Activated CD4-positive, alpha-beta T cell treated with anti-CD3 and anti-CD28 coated beads, Interleukin-2, amount 10 ng/mL, durations not matched to agents 24 days and 14 days (primary cell): ENCODE measurements at places on chromosomes 4 and X.

GRCh38 chr4:41307638-41308037 lies 50.9 kb downstream of the UCHL1 start:
- no peaks in the 10 kb centered on the region for H3K4me1 ChIP-seq
- H3K36me3 ChIP-seq, result no peaks in the 10 kb centered on the region
- DNase-seq, result no peak

DNA sequence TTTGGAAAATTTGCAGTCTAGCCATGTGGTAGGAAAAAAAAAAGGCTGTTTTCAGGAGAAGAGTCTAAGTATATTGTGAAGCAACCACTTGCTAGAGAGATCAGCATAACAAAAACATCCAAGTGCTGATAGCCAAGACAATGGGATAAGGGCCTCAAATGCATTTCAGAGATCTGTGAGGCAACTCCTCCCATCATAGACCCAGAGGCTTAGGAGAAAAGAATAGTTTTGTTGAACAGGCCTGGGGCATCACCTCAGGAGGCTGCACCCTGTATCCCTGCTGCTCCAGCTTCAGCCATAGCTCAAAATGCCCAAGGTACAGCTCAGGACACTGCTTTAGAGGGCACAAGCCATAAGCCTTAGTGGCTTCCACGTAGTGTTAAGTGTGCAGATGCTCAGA lies 13.6 kb upstream of the GPR174 start:
- H3K27ac ChIP-seq, result no peak overlapping the region
- no peaks in the 10 kb centered on the region for H3K27me3 ChIP-seq
- H3K4me1 ChIP-seq, result peaks cover 7% of the 10 kb centered on the region

GRCh38 chr4:164293203-164293602 lies 460.7 kb upstream of the SMIM31 start:
- DNase-seq, result no peak
- no peaks in the 10 kb centered on the region for H3K36me3 ChIP-seq
- no peaks in the 10 kb centered on the region for H3K27me3 ChIP-seq
- H3K4me1 ChIP-seq, result no peaks in the 10 kb centered on the region

GRCh38 chr4:123870216-123870876 lies 473.8 kb downstream of the SPRY1 start:
- H3K36me3 ChIP-seq, result no peaks in the 10 kb centered on the region
- H3K4me1 ChIP-seq, result no peaks in the 10 kb centered on the region
- no peak for DNase-seq
- H3K27ac ChIP-seq, result no peak overlapping the region
- no peak overlapping the region for H3K4me3 ChIP-seq
- no peaks in the 10 kb centered on the region for H3K27me3 ChIP-seq

DNA sequence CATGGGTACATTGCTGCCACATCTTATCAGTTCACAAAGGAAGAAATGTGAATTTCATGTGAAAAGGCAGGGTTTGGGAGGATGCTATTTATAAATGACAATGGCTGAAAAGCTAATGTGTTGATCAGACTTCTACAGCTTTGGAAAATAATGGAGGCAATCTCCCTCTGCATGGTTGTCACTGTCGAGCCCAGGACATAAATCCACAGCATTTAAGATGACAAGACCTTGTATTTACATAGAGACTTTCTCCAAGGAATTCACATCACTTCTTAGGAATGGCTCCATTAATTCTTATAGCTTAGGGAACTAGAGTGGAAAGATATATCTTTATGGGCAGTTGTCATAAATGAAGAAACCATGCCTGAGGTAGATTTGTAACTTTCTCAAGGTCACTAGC lies 66.7 kb downstream of the CBLL2 start:
- H3K4me1 ChIP-seq, result no peaks in the 10 kb centered on the region
- no peak overlapping the region for H3K4me3 ChIP-seq
- H3K27ac ChIP-seq, result no peak overlapping the region

GRCh38 chr4:122334828-122335227 lies 44.0 kb upstream of the ADAD1 start:
- peaks cover 40% of the 10 kb centered on the region for H3K36me3 ChIP-seq
- no peak for DNase-seq
- H3K4me3 ChIP-seq, result no peak overlapping the region
- no peaks in the 10 kb centered on the region for H3K27me3 ChIP-seq

- no peaks in the 10 kb centered on the region for H3K36me3 ChIP-seq
- H3K4me3 ChIP-seq, result no peak overlapping the region
- H3K27me3 ChIP-seq, result peaks cover 3% of the 10 kb centered on the region
- DNase-seq, result no peak
- peaks cover 4% of the 10 kb centered on the region for H3K4me1 ChIP-seq
- H3K27ac ChIP-seq, result no peak overlapping the region
These were observed 96.4 kb upstream of the STIM2 start for GRCh38 chr4:26764231-26764630.

DNA sequence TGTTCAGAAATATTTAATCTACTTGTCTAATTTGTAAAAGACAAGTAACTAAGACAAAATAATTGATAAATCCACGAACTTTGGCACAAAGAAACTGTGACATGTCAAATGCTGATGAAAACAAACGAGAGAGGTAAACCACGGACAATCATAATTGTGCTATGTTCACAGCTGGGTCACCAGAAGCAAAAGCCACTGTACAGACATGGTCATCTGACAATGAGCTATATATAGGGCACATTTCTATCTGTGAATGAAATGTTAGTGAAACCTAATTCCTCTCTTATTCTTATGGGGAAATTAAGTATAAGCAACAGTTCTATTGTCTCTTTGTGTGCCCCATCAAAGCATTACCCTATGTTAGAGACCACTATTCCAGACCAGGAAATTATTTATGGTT lies 444.0 kb upstream of the TRAM1L1 start:
- H3K27ac ChIP-seq, result no peak overlapping the region
- DNase-seq, result no peak
- no peaks in the 10 kb centered on the region for H3K4me1 ChIP-seq
- no peaks in the 10 kb centered on the region for H3K27me3 ChIP-seq
- no peaks in the 10 kb centered on the region for H3K36me3 ChIP-seq

DNA sequence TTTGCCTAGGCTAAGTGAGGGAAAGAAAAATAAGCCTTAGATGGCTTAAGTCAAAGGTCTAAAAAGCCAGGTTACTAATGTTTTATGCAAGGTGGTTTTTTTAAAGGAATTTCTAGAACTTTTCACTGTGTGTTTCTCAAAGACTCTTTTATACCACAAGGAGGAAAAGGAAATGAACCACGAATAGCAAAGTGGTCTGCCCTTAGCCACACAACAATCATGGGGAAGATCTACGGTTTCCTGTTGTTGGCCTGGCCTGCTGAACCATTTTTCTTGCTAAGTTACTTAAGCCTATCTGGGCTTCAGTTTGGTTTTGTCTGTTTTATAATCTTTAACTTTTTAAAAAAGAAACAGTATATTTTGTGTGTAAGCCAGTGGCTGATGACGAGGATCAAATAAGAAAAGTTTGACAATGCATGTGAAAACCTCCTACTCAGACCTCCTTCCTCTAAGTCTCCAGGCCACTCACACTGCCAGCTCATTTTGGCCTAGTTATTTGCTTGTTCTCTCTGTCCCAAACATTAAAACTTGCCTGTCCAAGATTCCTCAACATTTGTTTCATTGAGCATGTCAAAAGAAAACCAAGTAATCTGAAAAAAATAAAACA lies 56.7 kb upstream of the COL25A1 start:
- peak overlapping the region; percentile 64 for H3K27ac ChIP-seq
- H3K36me3 ChIP-seq, result no peaks in the 10 kb centered on the region
- peak; percentile 86 for DNase-seq
- H3K27me3 ChIP-seq, result peaks cover 37% of the 10 kb centered on the region

DNA sequence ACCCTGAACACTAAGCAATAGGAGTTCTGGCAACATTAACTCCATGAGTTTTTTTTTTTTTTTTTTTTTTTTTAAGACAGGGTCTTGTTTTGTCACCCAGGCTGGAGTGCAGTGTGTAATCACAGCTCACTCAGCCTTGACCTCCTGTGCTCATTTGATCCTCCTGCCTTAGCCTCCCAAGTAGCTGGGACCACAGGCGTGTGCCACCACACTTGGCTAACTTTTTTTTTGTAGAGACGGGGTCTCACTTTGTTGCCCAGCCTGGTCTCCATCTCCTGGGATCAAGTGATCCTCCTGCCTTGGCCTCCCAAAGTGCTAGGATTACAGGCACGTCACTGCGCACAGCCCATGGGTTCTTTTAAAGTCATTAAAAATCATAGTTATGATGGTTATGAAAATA lies 5.1 kb downstream of the RHOH start:
- H3K27me3 ChIP-seq, result no peaks in the 10 kb centered on the region
- DNase-seq, result no peak
- peaks cover 68% of the 10 kb centered on the region for H3K36me3 ChIP-seq
- H3K4me1 ChIP-seq, result peaks cover 46% of the 10 kb centered on the region
- H3K4me3 ChIP-seq, result peak overlapping the region; percentile 93

GRCh38 chrX:55919367-55920221 lies 202.0 kb downstream of the RRAGB start:
- no peaks in the 10 kb centered on the region for H3K4me1 ChIP-seq
- H3K27me3 ChIP-seq, result no peaks in the 10 kb centered on the region
- no peak for DNase-seq

DNA sequence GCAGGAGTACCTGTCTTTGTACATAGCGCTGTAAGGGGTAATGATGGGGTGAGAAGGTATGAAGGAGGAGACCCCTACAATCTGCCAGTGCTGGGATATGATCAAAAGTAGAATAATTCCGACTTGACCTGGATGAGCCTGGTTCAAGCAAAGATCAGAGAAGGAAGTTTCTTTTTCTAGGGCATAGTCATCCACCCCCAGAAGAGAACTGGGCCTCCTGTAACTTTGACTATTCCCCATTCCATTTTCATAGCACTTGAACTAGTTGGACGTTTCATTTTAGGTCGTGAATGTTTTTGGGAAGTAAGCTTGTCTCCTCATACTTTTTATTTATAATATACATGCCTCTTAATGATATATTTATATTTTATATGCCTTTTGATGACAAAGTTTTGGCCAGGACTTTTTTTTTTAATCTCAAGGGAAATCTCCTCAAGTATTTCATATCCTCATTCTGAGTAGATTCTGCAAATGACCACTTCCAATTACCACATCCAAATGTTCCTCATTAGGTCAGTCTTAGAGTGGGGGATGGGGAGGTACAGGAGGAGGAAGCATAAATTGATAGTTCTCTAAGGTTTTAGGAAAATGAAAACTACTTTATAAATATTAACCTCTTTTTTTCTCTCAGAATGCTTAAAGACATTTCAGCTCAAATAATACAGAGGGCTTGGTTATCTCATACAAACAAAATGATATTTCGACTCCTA lies 3.5 kb downstream of the CXorf58 start:
- H3K27me3 ChIP-seq, result no peaks in the 10 kb centered on the region
- no peak overlapping the region for H3K4me3 ChIP-seq
- H3K36me3 ChIP-seq, result no peaks in the 10 kb centered on the region
- no peak overlapping the region for H3K27ac ChIP-seq

GRCh38 chr4:184849185-184849584 lies 23.4 kb upstream of the ACSL1 start:
- H3K36me3 ChIP-seq, result no peaks in the 10 kb centered on the region
- peaks cover 10% of the 10 kb centered on the region for H3K27me3 ChIP-seq
- peaks cover 22% of the 10 kb centered on the region for H3K4me1 ChIP-seq
- H3K27ac ChIP-seq, result peak overlapping the region; percentile 81

DNA sequence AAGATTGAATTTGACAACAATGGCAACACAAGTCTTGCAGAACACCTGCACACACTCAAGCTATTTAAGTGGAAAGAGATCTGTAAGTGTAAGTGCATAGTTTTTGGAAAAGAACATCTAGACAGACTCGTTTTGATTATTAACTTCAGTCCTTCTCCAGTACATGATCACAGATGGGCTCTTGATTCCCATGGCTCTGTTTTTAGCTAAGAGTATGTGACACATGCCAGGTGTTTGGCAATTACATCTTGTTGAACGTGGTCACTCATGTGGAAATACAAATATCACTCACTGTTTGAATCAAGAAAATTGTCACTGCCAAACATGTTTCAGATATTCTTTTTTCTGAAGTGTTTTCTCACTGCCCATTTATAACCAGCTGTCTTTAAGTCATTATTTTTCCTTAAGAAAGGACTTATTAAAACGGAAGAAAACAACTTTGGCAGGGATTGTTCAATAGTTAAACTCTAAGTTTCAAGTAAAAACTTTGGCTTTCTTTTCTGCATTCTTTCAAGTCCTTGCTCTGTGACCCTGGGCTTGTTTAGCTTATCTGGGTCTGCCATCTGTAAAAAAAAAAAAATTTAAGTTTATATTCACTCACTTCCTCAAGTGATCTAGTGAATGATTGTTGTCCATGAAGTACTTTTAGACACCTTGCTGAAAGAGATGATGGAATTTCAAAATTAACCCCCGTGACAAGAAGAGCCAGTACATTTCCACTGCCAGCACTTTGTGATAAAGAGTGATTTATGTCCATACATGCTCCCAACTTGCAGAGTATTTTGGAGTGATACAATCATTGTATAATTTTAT lies 125.4 kb downstream of the ATXN3L start:
- H3K27ac ChIP-seq, result no peak overlapping the region
- no peaks in the 10 kb centered on the region for H3K4me1 ChIP-seq

GRCh38 chr4:108426493-108426892 lies 193.9 kb upstream of the RPL34 start:
- no peak for DNase-seq
- H3K4me1 ChIP-seq, result peaks cover 20% of the 10 kb centered on the region
- peaks cover 17% of the 10 kb centered on the region for H3K27me3 ChIP-seq
- no peak overlapping the region for H3K27ac ChIP-seq
- H3K36me3 ChIP-seq, result peaks cover under 1% of the 10 kb centered on the region
- no peak overlapping the region for H3K4me3 ChIP-seq

GRCh38 chrX:138082251-138082650 lies 516.3 kb downstream of the ZIC3 start:
- H3K4me1 ChIP-seq, result no peaks in the 10 kb centered on the region
- DNase-seq, result no peak
- H3K27ac ChIP-seq, result no peak overlapping the region
- no peak overlapping the region for H3K4me3 ChIP-seq
- no peaks in the 10 kb centered on the region for H3K36me3 ChIP-seq
- H3K27me3 ChIP-seq, result no peaks in the 10 kb centered on the region
